CD4-positive, alpha-beta T cell (primary cell): ENCODE measurements at places on chromosomes 16 and 17.

GRCh38 chr17:2054262-2054511 lies 716 bp upstream of the HIC1 start:
- DNase-seq = no peak

DNA sequence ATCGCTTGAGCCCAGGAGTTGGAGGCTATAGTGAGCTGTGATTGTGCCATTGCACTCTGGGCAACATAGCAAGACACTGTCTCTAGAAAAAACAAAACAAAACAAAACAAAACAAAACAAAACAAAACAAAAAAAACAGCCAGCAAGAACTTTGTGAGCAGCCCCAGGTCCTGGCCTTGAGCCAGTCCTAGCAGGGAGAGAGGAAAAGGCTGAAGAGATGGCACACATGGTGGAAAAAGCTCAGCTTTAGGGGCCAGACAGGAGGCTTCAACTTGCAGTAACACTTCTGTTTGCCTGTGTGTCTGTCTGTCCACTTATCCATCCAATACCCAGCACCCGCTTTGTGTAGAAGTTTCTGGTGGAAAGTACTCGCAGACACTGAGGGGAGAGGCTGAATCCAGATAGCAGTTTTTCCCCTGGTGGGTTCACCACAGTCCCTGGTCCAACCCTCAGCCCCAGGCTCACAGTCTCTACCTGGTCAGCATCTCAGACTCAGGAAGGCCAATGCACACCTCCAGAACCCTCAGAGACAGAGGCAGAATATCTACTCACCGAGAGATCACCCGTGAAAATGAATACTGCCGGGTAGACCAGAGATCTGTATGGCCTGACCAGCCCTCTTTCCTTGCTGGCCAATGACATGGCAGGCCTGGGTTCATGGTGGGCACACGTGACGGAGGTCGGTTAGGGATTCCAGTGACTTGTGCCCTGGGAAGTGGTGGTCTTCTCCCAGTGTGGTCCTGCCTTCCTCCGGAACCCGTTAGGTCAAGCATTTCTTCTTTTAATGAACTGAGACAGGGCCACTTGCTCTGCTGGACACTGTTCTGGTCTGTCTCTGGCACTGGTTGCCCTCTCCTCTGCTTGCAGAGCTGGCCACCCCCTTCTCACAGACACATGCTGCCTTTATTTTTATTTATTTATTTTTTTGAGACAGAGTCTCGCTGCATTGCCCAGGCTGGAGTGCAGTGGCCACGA lies 79.5 kb upstream of the DNAJA2 start:
- no peak for DNase-seq

DNA sequence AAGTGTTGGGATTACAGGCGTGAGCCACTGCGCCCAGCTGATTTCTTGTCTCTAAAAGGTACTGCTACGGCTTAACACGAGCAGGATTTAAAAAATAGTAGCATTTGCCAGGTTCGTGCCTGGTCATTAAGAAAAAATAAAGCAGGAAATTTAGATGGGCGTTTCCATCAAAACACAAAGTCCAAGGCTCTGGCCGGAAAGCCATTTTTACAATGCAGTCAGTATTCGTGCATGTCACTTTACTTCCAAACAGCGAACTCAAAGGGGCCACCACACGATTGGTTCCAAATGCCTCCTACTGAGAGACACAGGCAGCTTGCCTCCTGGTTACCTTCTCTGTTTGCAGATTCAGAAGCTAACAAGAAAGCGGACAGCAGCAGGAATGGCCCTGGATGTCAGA lies 66.2 kb downstream of the MRM3 start:
- no peak for DNase-seq

- DNase-seq = no peak
These were observed 107.4 kb upstream of the CES5A start for GRCh38 chr16:55982597-55982996.

DNA sequence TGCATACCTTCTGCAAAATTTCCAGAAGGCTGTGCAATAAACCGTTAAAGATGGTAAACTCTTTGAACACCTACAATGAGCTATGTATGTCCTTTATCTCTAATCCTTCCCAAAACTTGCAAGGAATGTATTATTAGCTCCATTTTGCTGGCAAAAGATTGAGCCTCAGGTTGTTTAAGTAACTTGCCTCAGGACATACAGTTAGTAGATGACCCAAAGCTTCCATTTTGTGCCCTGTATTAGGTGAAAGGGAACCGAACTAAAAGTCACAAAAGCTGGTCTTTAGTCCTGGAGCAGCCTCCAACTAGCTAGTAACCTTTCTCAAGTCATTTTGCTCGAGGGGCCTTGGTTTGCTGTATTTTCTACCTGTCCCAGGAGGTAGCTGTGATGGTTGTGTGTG lies 4.3 kb downstream of the ADGRG3 start:
- no peak for DNase-seq
